ENCODE measurements at places on chromosomes 3 and 15. TPM values are rescaled to one million over a fixed set of nuclear protein-coding genes. Genes with fewer than 3 reads are reported as not detected.

The ACKR2 gene
- 0.60 TPM for total RNA-seq

The TOPBP1 gene
- 56.9 TPM for total RNA-seq

The ASB14 gene
- total RNA-seq, result not detected

The SH2D7 gene
- not detected for total RNA-seq

The SACM1L gene
- total RNA-seq, result 56.7 TPM

The CFAP161 gene
- total RNA-seq, result not detected

The SPESP1 gene
- total RNA-seq, result not detected

The INKA1 gene
- total RNA-seq, result not detected

The CPNE4 gene
- 5.5 TPM for total RNA-seq

The OR5H6 gene
- not detected for total RNA-seq

The TM4SF18 gene
- total RNA-seq, result 0.36 TPM

The ZDHHC23 gene
- 15.4 TPM for total RNA-seq

The FEZF2 gene
- total RNA-seq, result not detected

The SLC12A1 gene
- not detected for total RNA-seq
